Stimulated activated CD4-positive, alpha-beta T cell treated with anti-CD3 and anti-CD28 coated beads, Interleukin-12 subunit alpha, Interleukin-12 subunit beta, amount 100 ng/mL, for 24 hours (primary cell): ENCODE measurements at places on chromosomes 16 and 17.

DNA sequence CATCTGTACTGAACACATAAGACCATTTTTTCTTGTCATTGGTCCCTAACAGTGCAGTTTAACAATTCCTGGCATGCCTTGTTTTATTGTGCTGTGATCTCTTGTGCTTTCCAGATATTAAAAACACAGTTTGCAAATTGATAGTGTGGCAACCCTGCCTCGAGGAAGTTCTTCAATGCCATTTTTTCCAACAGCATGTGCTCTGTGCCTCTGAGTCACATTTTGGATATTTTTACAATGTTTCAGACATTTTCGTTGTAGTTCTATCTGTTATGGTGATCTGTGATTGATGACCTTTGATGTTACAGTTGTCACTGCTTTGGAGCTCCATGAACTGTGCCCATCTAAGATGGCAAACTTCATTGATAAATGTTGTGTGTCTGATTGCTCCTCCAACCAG lies 66.2 kb downstream of the GOSR1 start:
- no peak for DNase-seq

DNA sequence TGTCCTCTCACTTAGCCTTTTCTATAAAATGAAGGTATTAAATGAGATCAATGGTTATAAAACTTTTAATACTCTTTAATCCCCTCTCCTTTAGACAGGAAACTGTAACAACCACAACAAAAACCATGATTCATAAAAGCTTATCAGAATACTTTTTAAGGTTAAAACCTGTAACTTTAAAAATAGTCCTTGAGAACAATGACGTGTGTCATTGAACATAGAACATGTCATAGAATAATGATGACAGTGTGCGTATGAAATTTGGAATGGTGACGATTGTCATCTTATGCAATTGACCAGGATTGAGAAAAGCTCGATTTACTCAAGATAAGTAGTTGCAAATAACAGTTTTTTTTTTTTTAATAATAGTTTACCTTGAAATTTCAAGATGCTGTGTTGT lies 94.1 kb downstream of the PLCG2 start:
- no peak for DNase-seq

DNA sequence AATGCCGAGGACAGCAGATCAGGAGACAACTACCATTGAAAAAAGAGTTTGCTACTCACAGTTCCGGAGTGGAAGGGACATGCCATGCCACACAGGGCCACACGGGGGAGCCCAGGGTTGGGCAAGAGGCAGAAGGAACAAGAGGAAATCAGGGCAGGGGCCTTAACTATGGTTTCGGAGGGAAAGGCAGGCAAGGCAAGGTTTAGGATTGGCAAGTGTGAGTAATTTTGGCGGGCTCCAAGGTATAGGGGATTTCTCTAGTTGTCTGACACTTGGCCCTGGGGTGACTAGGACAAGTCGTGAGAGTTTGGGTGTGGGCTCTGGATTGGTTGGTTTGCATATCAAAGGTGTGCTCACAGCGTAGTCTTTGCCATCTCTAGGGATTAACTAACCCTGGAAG lies 27.0 kb upstream of the NTN1 start:
- peak; percentile 39 for DNase-seq

GRCh38 chr16:47081115-47081514 lies 62.6 kb downstream of the NETO2 start:
- no peak for DNase-seq

DNA sequence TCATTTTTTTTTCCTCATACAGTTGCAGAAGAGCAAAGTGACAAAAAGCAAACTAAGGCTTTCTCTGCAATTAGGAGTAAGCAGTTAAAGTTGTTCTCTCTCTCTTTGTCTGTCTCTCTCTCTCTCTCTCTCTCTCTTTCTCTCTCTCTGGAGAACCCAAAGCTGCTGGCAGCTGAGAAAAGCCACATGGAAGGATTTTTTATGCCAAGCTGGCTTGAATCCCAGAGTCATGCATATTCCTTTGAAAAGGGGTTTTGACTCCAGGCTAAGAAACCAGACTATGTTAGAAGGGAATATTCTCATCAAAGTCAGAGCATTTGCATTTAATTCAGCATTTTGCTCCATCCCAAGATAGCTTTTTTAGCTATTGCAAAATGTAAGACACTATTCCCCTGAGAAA lies 1114.2 kb upstream of the GOT2 start:
- DNase-seq: no peak

- peak; percentile 18 for DNase-seq
These were observed 643.0 kb downstream of the MAF start for GRCh38 chr16:78957317-78958100.

GRCh38 chr17:62309396-62309795 lies 71.0 kb upstream of the EFCAB3 start:
- DNase-seq: no peak

- no peak for DNase-seq
These were observed at the start of gene PRR35 for GRCh38 chr16:560204-560700. Gene PRR35, plus strand, starts transcription at chr16:560394. Its CDS starts 2,901 bp downstream, at chr16:563295.

- DNase-seq: no peak
These were observed 587 bp upstream of the DBF4B start for GRCh38 chr17:44707755-44708400.
